ENCODE measurements at places on chromosomes 2 and 18.

GRCh38 chr18:55252901-55253300, 293.6 kb upstream of the CCDC68 start:
- DNase-seq, result no peak

GRCh38 chr2:40317046-40317445, 134.8 kb downstream of the SLC8A1 start:
- DNase-seq, result no peak

GRCh38 chr2:33287507-33288005, 188.9 kb upstream of the RASGRP3 start:
- no peak for DNase-seq

DNA sequence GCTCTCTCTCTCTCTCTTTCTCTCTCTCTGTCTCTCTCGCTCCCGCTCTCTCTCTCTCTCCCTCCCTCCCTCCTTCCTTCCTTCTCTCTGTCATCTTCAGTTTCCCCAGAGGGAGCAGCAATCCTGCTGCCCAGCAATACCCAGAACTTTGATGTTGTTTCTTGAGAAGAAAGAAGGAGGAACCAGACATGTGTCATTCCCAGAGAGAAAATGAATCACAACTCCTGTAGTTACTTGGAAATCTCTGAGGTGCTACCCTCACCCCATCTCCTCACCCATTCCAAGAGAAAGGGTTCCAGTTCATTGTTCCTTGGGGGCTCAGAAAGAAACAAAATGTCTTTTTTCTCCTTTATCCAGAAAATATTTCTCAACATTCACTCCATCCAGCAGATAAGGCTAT, 449.1 kb downstream of the TNS1 start:
- DNase-seq, result no peak

- no peak for DNase-seq
Observed at GRCh38 chr2:45724335-45724734, 72.9 kb downstream of the PRKCE start.

GRCh38 chr2:191970867-191971266, 124.0 kb upstream of the CAVIN2 start:
- DNase-seq, result no peak

DNA sequence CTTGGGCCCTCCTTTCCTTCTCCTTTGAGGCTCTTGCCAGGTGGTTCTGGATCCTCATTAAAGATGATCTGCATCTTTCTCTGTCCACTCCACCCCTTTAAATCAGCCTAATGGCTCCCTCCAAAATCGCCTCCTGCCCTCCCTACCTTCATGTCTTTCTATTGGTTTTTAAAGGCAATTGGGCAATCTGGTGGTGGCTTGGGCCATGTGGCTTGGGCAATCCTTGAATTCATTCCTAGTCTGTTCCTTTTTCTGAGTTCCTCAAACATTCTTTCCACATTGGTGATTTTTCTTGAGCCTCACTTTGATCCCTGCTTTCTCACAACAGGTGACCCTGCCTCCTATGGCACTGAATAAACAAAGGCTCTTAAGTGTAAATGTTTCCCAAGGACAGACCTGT, 266.2 kb upstream of the REV1 start:
- no peak for DNase-seq

- DNase-seq, result peak; percentile 64
Observed at GRCh38 chr2:70964596-70965386, 13.6 kb upstream of the ANKRD53 start.

- no peak for DNase-seq
Observed at GRCh38 chr18:78822949-78823285, 156.7 kb upstream of the SALL3 start.

GRCh38 chr2:148887350-148888002, 12.4 kb downstream of the KIF5C start:
- DNase-seq, result no peak

- no peak for DNase-seq
Observed at GRCh38 chr2:33336036-33336625, 140.3 kb upstream of the RASGRP3 start.

DNA sequence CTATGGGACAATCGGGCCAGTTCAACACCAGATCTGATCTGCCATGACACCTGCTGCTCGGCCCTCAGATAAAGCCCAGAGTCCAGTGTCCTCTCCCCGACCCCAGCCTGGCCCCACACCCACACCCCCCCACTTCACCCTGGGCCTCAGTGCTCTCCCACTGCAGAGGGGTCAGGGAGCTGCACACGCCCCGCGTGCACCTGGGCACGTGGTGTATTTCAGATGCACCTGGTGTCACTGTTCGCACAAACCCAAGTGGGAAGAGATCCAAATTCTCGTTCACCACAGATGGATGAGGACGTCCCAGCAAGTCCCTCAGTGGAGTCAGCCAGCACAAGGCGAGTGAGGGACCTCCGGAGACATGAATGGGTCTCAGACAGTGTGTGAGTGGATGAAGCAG, 161.3 kb downstream of the RTP5 start:
- no peak for DNase-seq

GRCh38 chr18:57188851-57189557, 42.1 kb downstream of the BOD1L2 start:
- DNase-seq, result no peak

DNA sequence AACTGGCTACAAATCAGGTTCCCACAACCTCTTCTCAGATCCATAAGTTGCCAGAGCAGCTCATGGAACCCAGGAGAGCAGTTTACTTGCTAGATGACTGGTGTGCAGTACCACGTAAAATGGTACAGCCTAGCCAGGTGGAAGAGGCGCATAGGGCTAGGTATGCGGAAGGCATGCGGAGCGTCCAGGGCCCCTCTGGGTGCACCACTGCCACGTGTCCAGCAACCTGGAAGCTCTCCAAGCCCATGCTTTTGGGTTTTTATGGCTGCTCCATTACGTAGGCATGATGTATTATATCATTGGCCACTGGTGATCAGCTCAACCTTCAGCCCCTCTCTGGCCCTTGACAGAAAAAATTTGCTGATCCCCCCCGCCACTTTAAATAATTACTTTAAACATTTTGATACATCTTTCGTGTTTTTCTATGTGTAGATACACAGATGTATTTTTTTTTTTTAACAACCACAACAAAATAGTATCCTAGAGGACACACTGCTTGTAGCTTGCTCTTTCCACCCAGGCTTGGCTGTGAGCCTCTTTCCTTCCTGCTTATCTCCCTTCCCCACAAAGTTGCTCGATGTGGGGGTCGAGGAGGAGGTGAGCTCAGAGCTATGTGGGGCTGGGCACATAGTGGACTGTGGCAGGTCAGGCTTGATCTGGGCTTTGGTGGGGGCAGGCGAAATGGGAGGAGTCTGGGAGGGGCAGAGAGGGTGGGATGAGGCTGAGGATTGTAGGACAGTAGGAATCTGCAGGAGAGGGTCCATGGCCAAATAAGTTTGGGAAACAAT, 65.4 kb upstream of the MCFD2 start:
- no peak for DNase-seq

DNA sequence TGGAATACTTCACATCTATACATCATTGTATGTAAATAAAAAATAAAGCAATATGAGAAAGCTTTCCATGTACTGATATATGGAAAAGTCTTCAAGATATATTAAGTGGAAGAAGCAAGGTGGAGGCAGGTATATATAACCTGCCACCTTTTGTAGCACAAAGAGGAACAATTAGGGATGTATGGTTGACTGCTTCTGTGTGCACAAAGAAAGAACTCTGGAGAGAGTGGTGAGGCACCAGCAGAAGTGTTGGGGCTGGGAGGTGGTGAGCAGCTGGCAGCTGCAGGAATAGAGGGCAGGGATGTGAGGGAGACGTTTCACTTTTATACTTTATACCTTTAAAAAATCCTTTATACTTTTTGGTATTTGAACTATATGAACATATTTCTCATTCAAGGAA, 26.1 kb downstream of the KIF5C start:
- DNase-seq, result no peak

- DNase-seq, result no peak
Observed at GRCh38 chr2:9652898-9653479, 22.2 kb upstream of the YWHAQ start.

DNA sequence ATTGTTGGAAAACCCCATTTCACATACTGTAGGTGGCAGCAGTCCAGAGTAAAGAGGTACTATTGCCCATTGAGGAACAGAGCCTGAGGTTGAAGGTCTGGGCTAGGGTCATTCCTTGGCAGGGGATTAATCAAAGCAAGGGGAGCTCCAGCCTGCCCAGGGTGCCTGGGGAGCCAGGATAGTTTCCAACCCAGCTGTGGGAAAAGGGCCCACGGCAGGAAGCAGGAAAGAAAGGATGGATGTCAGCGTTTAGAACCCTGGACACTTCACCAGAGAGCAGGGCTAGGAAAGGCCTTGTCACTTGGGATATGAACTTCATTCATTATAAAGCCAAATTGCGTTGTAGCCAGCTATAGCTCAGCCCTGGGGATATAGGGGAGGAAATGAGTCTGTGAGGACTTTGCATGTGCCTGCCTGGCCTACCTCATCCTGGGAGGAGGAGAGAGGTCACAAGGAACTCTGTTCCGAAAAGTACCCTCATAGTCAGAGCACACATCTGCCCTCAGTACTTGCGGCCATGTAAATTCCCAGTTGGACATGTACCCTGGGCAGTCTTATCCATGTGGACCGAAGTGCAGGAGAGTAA, 140.2 kb upstream of the COPS8 start:
- DNase-seq, result no peak

DNA sequence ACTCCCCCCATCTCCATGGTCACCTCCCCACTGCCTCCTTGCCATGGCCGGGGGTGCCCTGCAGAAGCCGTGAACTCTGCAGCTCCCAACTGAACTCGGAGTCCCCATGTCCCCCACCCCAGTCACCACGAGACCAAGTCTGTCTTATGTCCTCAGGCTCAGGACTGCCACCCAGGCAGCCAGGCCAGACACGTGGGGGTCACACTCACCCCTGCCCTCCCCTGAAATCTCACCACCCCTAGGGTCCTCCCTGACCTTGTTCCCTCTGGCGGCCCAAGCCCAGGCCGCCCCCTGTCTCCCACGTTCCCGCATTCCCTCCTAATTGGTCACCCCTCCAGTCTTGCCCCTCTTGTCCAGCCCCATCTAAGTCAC, 11.0 kb downstream of the AQP12A start:
- DNase-seq, result no peak

- DNase-seq, result no peak
Observed at GRCh38 chr2:227079726-227080125, 84.3 kb downstream of the COL4A4 start.

GRCh38 chr18:649341-649740, 8.1 kb upstream of the TYMS start:
- DNase-seq, result no peak

GRCh38 chr2:36329251-36329650, 26.3 kb upstream of the CRIM1 start:
- DNase-seq, result no peak

DNA sequence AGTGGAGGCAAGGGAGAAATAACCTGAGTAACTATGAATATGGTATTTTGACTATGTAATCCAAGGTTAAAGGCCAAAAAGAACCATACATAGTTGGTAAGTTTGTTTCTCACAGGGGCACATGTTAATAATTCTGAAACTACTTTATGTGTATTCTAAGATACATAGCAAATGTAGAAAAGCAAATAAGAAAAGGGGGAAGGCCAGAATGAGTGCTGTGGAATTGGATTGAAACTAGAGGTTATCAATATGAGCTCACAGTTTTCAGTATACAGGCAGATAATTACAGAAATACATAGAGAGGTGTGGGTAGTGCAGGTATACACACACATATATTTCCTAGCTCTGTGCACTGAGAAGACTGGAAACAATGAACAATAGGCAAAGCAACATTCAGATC, 13.7 kb downstream of the INO80C start:
- no peak for DNase-seq

- DNase-seq, result no peak
Observed at GRCh38 chr18:48632676-48633257, 93.9 kb downstream of the CTIF start.

- no peak for DNase-seq
Observed at GRCh38 chr18:42025491-42025890, 70.5 kb downstream of the PIK3C3 start.

DNA sequence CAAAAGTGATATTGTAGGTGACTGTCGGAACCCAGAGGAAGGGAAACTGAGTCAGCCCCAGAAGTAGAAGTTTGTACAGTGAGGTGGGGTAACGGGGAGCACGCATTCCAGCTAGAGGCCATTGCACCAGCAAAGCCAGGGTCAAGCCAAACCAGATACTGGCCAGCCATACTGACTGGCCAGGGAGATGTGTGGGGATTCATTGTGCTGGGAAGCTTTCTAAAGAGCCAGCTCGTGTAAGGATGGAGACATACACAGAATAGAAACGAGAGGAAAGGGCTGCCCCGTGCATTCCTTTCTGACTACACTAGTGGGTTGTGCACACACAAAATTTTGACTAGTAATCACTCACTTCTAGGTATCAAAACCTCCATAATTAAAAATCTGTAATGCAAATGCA, 175.3 kb upstream of the PID1 start:
- DNase-seq, result no peak

GRCh38 chr2:71333619-71334018, 2.0 kb downstream of the ZNF638 start:
- no peak for DNase-seq

GRCh38 chr18:12659904-12660605, 2.1 kb upstream of the SPIRE1 start:
- DNase-seq, result no peak

DNA sequence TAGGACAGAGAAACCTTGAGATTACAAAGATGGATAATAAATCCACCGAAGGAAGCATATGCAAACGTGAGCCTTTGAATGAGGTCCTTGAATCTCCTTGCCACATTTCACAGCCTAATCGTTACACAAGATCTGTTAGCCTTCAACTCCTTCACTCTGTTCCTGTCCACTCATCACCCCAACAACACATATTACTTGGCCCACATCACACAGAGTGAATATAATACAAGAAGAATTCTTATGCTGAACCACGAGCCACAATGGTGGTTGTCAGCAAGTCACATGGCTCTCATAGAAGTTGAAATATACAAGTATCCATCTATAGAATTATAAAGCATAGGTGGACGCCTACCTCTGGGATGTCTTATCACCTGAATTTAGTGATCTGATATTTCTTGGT, 12.6 kb downstream of the ZBTB7C start:
- DNase-seq, result no peak

DNA sequence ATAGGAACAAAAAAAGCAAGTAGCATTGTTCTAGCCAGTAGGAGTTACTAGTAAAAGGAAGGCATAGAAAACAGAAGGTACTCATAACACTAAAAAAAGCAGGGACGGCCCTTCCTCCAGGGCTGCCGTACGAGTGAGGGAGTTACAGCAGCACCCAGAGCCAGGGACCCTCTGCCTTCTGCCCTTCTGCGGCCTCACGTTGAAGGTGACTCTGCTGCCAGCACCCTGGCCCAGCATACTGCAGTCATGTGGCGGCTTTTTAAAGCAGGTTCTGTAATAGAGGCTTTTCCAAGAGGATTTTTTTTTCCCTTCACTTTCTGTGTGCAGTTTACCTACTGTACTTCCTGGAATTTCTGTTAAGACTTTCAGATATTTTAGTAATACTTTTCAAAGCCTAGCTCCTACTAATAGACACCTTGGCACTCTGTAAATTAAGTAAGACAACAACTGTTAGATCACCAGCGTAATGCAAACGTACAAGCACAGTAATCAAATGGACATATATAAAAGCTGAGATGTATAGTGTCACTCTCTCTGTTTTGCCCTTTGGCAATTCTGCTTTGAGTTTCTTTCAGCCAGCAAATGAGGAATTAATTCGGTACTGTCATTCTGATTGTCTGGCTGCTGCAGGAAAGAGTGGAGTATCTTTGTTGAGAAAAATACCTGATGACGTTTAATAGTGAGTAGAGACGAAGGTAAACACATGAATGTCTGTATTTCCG, 161.5 kb downstream of the PTGR3 start:
- DNase-seq, result no peak

All from stimulated activated CD8-positive, alpha-beta memory T cell treated with anti-CD3 and anti-CD28 coated beads, Interleukin-7, amount 100 ng/mL, for 24 hours (primary cell).